ENCODE measurements at places on chromosomes 2 and 18.
A peak's percentile ranks its signal among the peaks of the same experiment; 100 is the strongest.

DNA sequence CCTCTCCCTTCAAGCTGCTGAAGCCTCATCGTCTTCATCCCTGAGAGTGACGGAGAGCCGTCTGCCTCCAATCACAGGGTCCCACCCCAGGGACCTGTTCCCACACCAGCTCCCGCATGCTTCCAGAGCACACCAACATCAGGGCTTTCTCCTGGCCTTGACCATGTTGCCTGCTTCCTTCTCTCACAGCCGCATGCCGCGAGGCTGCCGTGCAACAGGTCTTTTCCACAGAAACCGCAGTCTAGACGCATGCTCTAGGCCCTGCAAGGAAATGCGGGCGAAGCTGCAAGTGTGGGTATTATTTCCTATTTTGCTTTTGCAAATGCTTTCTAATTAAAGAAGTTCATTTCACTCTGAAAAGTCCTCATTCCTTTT is 277.8 kb downstream of the EIPR1 start:
- peak; percentile 3 for DNase-seq

DNA sequence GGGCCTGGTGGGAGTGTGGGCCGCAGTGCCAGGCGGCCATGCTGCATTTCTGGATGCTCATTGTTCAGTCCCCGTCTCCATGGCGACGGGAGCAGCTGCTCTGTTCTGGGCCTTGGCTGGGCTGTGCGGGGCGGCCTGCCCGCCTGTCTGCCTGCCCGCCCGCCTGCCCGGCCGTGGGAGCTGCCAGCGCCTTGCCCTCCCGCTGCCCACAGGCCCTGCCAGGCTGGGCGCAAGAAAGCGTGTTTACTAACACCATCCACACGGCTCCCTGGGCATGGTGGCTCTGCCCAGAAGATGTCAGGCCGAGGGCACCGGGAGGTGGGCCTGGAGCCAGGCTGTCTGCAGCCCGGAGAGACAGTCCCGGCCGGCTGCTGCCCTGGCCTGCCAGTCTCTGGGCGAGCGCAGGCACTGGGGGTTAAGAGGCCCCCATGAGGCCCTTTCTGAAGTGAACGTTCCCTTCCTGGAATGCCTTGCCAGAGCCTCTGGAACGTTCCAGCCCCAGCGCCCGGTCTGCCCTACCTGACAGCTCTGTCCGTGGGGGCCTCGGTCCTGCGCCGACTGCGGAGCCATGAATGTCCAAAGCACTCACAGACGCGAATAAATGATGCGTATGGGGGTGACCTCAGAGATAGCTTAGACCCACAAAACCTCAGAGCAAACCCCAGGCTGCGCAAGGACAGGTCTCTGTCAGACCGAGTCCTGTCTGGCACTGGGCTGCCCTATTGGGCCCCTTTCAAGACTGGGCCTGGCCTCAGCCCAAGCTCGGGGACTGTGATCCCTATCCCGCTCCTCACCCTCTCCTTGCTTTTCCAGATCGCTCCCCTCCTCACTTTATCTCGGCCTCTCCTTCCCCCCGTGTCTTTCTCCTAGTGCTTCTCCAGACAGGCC is 44.3 kb downstream of the MYCN start:
- DNase-seq, result no peak

DNA sequence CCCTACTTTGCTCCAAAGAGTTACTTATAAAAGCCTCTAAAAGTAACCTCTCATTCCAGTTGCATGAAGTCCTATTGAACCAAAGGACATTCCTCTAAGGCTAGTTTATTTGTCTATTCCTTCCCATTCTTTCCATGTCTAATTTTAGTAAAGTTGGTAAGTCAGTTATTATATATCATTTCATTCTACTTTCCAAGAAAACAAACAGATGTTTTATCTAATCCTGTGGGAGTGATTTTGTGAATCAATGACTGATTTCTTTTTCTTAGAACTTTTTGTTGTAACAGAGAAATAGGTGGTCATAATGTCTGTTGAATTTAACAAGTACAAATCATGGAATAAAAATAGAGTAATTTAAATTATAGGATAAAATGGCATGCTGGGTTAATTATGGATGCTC is 286.3 kb downstream of the FSIP2 start:
- no peak for DNase-seq

GRCh38 chr2:174014011-174014698 is 49.0 kb upstream of the SP3 start:
- no peak for DNase-seq

GRCh38 chr2:12448846-12449505 is 267.8 kb upstream of the TRIB2 start:
- DNase-seq, result no peak

GRCh38 chr2:20953146-20953824 is 90.6 kb downstream of the APOB start:
- no peak for DNase-seq

- DNase-seq, result no peak
These were observed 35.7 kb downstream of the MYO3B start for GRCh38 chr2:170213651-170214050.

DNA sequence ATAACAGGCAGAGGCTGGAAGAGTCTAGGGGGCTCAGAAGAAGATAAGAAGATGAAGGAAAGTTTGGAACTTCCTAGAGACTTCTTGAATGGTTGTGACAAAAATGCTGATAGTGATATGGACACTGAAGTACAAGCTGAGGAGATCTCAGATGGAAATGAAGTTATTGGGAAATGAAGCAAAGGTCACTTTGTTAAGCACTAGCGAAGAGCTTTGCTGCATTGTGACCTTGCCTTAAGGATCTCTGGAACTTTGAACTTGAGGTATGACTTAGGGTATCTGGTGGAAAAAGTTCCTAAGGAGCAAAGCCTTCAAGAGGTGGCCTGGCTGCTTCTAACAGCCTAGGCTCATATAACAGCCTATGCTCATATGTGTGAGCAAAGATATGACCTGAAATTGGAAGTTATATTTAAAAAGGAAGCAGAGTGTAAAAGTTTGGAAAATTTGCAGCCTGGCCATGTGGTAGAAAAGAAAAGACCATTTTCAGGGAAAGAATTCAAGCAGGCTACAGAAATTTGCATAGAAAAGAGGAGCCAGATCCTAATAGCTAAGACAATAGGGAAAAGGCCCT is 91.3 kb downstream of the L3MBTL4 start:
- DNase-seq, result no peak

DNA sequence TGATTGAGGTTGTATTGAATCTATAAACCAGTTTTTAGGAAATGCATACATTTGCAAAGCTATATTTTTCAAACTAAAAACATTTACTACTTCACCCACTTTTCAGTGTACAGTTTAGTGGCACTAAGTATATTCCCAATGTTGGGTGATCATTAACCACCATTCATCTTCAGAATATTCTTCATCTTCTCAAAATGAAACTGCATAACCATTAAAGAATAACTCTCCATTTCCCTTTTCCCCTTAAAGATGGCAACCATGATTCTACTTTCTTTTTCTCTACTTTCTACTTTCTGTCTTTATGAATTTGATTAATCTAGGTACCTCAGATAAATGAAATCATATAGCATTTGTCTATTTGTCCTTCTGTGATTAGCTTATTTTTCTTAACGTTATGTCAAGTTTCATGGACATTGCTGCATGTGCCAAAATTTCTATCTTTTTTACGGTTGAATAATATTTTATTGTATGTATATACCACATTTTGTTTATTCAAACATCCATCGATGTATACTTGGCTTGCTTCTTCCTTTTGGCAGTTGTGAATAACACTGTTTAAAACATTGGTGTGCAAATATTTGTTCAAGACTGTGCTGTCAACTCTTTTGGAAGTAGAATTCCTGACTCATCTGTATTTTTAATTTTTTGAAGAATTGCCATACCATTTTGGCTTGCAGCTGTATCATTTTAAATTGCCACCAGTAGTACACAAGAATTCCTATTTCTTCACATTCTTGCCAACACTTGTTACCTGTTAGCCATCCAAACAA is 104.9 kb downstream of the RPRM start:
- no peak for DNase-seq

GRCh38 chr2:148021886-148022285 is 995 bp downstream of the MBD5 start:
- no peak for DNase-seq

DNA sequence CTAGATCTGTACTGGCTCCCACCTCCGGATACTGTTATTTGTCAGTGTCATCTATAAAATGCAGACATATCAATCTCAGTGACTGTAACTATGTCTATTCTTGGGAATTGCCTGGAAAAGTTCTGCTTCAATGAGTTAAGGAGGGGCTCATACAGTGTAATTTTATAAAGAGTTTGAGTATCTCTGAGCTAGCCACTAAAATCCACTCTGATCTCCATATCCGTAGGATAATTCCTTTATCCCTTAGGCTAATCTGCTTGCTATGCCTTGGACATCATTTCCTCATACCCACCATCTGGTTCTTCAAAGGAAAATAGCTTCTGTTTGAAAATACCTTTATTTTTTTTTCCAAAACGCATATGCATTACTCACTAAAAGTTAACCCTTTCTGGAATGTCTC is 863.2 kb downstream of the SUCLG1 start:
- no peak for DNase-seq

DNA sequence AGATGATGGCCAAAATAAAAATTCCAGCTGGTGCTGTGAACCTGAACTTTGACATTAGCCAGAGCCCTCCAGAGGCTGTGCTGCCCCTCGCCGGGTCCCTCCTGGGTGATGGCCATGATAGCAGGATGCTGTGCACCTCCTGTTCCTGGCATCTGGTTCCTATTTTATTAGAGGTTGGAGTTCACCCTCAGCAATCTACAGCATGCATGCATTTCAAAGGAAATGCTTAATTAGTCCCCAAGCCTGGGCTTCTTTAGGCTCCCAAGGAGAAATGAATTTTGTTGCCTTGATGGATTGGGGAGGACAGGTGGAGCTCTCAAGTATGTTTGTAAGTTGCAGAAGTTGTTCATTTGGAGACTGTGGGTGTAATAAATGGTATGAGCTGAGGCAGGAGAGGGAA is 166.9 kb downstream of the GLI2 start:
- DNase-seq, result no peak

- DNase-seq, result no peak
These were observed 24.1 kb downstream of the DYNC1I2 start for GRCh38 chr2:171711351-171711750.

DNA sequence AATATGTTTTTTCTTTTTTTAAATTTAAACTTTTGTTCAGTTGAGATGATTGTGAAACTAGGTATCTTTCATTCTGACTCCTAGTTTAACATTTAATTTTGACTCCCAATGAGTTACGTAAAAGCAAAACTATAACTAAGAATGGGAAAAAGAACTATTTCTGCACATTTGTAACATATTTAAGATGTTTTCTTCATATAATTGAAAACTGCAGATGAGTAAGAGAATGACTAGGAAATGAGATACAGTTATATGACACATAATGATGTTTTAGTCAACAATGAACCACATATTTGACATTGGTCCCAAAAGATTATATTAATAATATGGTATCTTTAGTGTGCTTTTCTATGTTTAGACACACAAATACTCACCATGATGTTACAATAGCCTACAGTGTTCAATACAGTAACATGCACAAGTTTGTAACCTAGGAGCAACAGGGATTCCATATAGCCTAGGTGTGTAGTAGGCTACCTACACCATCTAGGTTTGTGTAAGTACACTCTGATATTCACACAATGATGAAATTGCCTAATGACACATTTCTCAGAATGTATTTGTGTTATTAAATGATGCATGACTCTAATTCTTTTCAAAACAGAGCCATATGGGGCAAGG is 12.6 kb downstream of the ERMN start:
- DNase-seq, result no peak

GRCh38 chr2:142868229-142868762 is 9.2 kb upstream of the KYNU start:
- DNase-seq, result no peak

- no peak for DNase-seq
These were observed 27.8 kb downstream of the VAPA start for GRCh38 chr18:9941660-9942059.

- DNase-seq, result no peak
These were observed 176.4 kb upstream of the ID2 start for GRCh38 chr2:8505311-8505920.

DNA sequence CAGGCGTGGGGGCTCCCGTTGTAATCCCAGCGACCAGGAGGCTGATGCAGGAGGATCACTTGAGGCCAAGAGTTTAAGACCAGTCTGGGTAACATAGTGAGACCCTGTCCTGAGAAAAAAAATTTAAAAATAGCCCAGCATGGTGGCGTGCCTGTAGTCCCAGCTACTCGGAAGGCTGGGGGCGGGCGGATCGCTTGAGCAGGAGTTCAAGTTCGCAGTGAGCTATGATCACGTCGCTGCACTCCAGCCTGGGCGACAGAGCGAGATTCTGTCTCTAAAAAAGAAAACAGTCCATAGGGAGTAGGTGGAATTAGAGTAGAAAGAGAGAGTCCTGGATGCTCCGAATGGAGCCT is 325 bp upstream of the TTLL4 start:
- no peak for DNase-seq

DNA sequence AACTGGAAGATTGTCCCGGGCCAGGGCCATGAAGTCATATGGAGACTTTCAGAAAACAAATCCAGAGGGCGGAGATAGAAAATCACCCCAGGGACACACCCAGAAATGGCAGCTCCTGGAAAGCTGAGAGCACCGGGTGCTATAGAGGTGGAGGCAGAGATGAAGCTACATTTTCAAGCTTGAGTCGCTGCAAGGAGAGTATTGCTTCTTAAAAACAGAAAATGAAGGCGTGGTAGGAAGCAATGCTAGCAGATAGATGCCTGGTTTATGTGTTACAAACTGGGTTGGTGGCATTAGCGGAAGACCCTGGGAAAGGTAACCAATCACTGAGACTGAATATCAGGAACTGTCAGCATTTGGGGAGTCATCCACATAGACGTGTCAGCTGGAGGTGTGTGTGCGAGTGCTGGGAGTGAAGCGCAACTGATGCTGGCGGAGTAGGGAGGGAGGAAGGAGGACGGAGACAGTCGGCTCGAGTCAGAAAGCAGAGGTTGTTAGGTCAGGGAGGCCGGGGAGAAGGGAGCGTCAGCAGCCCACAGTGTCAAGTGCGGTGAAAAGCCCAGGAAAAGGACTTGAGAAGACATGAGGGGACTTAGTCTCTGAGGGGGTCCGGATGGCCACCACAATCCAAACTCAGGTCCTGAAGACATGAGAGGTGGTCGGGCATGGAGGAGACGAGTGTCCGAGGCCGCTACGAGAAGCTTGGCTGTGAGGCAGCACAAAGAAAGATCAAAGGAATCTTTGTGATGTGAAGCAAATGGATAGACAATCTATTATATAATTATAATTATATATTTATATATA is 45.4 kb downstream of the C18orf63 start:
- DNase-seq, result no peak

- no peak for DNase-seq
These were observed 196.1 kb upstream of the CTAGE1 start for GRCh38 chr18:22613788-22614187.

GRCh38 chr2:28695245-28695647 is 56.4 kb upstream of the PPP1CB start:
- no peak for DNase-seq

DNA sequence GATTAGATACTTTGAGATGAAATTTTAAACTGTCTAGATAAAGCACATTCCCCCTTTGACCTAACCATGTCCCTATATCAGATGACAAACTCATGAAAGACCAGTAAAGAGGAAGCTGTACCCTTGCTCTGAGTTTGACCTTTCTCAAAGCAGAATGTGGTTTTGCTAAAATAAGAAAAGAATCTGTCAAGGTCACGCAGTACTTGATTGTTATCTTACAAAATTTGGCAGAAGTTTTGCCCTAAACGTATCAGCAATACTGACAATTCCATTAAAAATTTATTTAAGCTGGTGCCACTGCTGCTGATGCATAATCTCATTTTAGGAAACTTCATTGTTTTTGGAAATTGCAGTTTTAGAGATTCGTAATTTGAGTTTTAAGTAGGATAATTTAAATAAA is 31.2 kb upstream of the GALM start:
- peak; percentile 71 for DNase-seq
